Cardiac ventricle fibroblast (primary cell): ENCODE measurements at places on chromosomes 16 and 17. TPM values are rescaled to one million over a fixed set of nuclear protein-coding genes. Genes with fewer than 3 reads are reported as not detected.

P3H4 gene
- total RNA-seq: 52.4 and 54.5 TPM in 2 replicates

G6PC1 gene
- total RNA-seq: not detected in 2 replicates

THAP11 gene
- 36.1 and 45.9 TPM in 2 replicates for total RNA-seq

SLC25A19 gene
- total RNA-seq: 2.7 and 4.5 TPM in 2 replicates

TMEM114 gene
- not detected in 2 replicates for total RNA-seq

YPEL2 gene
- total RNA-seq: 13.5 and 15.4 TPM in 2 replicates

ACSF2 gene
- 29.0 and 31.8 TPM in 2 replicates for total RNA-seq

OTOP3 gene
- not detected in 2 replicates for total RNA-seq

CRHR1 gene
- total RNA-seq: not detected in 2 replicates

KRTAP9-8 gene
- not detected in 2 replicates for total RNA-seq

ZNF19 gene
- 1.8 and 3.3 TPM in 2 replicates for total RNA-seq

ST6GALNAC1 gene
- total RNA-seq: not detected in 2 replicates

MSL1 gene
- 42.4 and 49.2 TPM in 2 replicates for total RNA-seq

NLRC3 gene
- total RNA-seq: 0.19 TPM in 1 of 2 replicates, not detected in the other

NF1 gene
- total RNA-seq: 38.1 and 47.3 TPM in 2 replicates

WSCD1 gene
- 2.7 and 3.0 TPM in 2 replicates for total RNA-seq

CES5A gene
- not detected in 2 replicates for total RNA-seq

PMM2 gene
- 32.1 and 39.2 TPM in 2 replicates for total RNA-seq

SMIM36 gene
- total RNA-seq: not detected in 2 replicates

EPX gene
- total RNA-seq: not detected in 2 replicates

C16orf96 gene
- total RNA-seq: not detected in 2 replicates

CRISPLD2 gene
- total RNA-seq: 5.8 and 10.7 TPM in 2 replicates

VAT1L gene
- total RNA-seq: 0.06 and 0.10 TPM in 2 replicates

SCO1 gene
- total RNA-seq: 18.9 and 25.4 TPM in 2 replicates

PIK3R5 gene
- not detected in 2 replicates for total RNA-seq

HAP1 gene
- total RNA-seq: not detected in 2 replicates

CYB5B gene
- total RNA-seq: 26.5 and 33.2 TPM in 2 replicates

RDM1 gene
- 1.1 TPM in 1 of 2 replicates, not detected in the other for total RNA-seq

LPO gene
- not detected in 2 replicates for total RNA-seq

DPEP3 gene
- total RNA-seq: not detected in 2 replicates

PFN1 gene
- 435 and 543 TPM in 2 replicates for total RNA-seq

RCVRN gene
- not detected in 2 replicates for total RNA-seq

TMEM238L gene
- total RNA-seq: not detected in 2 replicates

NPIPB13 gene
- total RNA-seq: 1.7 and 2.1 TPM in 2 replicates

CACNG4 gene
- not detected in 2 replicates for total RNA-seq

CACNG3 gene
- total RNA-seq: not detected in 2 replicates

GLIS2 gene
- total RNA-seq: 8.0 and 9.4 TPM in 2 replicates

CLEC18A gene
- 0.24 and 0.25 TPM in 2 replicates for total RNA-seq

TBC1D3G gene
- total RNA-seq: not detected in 2 replicates

KRT36 gene
- not detected in 2 replicates for total RNA-seq

TERF2IP gene
- 43.9 and 53.4 TPM in 2 replicates for total RNA-seq

SLC47A1 gene
- total RNA-seq: 1.5 and 7.5 TPM in 2 replicates

GLYR1 gene
- 30.7 and 39.1 TPM in 2 replicates for total RNA-seq
